Esophagus squamous epithelium (tissue), 5 donors: ENCODE measurements at places on chromosomes 16 and 17. TPM values are rescaled to one million over a fixed set of nuclear protein-coding genes. Genes with fewer than 3 reads are reported as not detected.

- DNase-seq = no peak
These were observed 1183.2 kb downstream of the CDH11 start for GRCh38 chr16:63938661-63939060.

GRCh38 chr17:9636501-9636900, 8.8 kb upstream of the USP43 start:
- DNase-seq = no peak

DNA sequence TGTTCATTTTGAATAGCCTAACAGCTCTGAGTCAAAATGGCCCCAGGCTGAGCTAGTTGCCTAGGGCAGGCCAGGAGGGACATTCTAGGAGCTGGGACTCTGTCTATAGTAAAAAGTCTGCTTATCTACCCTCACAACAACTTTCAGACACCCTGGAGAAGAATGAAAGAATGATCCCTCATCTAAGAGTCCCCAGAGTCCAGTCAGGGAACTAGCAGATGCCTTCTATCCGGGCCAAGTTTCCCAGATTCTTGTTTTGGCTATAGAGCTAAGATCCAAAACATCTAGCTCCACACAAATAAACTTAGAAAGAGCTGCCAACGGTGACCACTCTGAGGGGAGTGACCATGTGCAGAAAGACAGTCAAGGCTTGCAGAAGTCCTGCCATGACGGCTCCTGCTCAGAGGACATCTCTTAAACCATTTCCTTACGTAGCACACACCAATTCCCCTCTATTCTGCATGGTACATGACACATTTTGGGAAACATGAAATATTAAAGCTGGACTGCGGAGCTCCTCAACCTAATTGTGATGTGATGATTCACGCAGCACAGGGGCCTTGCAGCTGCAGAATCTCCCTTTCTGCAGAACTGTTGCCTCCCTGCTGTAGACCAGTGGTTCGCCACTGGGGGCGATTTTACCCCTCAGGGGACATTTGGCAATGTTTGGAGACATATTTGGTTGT, 24.2 kb downstream of the FAM20A start:
- no peak for DNase-seq

GRCh38 chr16:49930841-49931240, 74.9 kb upstream of the ZNF423 start:
- DNase-seq = no peak

- DNase-seq = no peak
These were observed 23.5 kb upstream of the NXPH3 start for GRCh38 chr17:49552070-49552751.

DNA sequence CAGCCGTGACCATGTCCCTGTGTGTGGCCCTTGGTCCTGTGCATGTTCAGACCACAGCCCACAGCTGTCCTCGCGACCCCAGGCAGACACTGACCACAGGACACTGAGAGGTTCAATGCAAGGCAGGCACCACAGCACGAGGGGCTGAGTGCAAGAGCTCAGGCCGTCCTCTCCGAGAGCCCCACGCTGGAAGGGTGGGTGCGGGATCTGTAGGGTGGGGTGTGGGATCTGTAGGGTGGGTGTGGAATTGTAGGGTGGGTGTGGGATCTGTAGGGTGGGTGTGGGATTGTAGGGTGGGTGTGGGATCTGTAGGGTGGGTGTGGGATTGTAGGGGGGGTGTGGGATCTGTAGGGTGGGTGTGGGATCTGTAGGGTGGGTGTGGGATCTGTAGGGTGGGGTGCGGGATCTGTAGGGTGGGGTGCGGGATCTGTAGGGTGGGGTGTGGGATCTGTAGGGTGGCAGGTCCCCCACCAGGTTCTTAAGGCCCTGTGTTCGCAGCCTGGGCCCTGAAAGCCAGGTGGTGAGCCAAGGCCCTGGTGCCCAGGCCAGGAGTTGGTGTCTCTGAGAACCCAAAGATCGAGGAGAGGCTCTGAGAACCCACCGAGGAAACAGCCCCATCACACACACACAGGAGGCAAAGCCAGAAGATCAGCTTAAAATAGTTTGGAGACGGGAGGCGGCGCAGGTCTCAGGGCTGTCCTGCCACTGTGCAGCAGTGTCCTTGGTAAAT, 48.2 kb downstream of the METRNL start:
- DNase-seq = no peak

GRCh38 chr16:1871974-1872635, at the start of gene MEIOB:
Gene MEIOB (minus strand): TSS chr16:1872164. CDS start chr16:1868175, 3,989 bp downstream.
- no peak for DNase-seq

- no peak for DNase-seq
These were observed 20.6 kb upstream of the PRKAR1A start for GRCh38 chr17:68491381-68492231.

The COPZ2 gene
- 7.4 TPM for total RNA-seq

The FOXL1 gene
- total RNA-seq = 1.6 TPM

The ARL5C gene
- total RNA-seq = not detected
